Adipocyte (in vitro differentiated cells): ENCODE measurements at places on chromosomes 3 and 15.
A peak's percentile ranks its signal among the peaks of the same experiment; 100 is the strongest.

- no peak for DNase-seq
Observed at GRCh38 chr3:43063114-43063513, 42.8 kb downstream of the POMGNT2 start.

- DNase-seq: no peak
Observed at GRCh38 chr3:195035345-195036202, 235.4 kb downstream of the XXYLT1 start.

GRCh38 chr15:86333819-86334218, 254.1 kb downstream of the AGBL1 start:
- no peak for DNase-seq

- peak; percentile 79 for DNase-seq
Observed at GRCh38 chr3:194691481-194692283, 6.0 kb downstream of the FAM43A start.

- DNase-seq: no peak
Observed at GRCh38 chr3:149618151-149619123, 39.4 kb downstream of the WWTR1 start.

GRCh38 chr3:138890555-138891187, 55.9 kb upstream of the PIK3CB start:
- DNase-seq: no peak

DNA sequence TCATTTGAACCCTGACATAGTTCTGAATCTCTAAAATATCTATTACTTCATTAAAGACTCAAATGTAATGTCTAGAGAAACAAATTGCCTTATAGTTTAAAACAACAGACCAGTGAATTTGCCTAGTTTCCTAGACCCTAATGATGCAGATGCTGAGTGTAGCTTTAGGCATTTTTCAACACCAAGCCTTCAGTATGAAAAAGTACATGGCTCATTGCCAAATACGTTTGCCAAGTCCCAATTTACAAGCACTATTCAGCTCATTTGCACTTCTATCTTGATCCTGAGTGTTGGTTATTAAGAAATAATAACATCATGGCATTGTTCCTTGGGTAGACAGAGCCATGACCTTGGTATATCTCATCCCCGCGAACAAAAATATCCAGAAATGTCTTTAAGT, 46.8 kb downstream of the EOMES start:
- DNase-seq: peak; percentile 44

- DNase-seq: peak; percentile 28
Observed at GRCh38 chr3:195556390-195556789, 13.3 kb upstream of the PPP1R2 start.

DNA sequence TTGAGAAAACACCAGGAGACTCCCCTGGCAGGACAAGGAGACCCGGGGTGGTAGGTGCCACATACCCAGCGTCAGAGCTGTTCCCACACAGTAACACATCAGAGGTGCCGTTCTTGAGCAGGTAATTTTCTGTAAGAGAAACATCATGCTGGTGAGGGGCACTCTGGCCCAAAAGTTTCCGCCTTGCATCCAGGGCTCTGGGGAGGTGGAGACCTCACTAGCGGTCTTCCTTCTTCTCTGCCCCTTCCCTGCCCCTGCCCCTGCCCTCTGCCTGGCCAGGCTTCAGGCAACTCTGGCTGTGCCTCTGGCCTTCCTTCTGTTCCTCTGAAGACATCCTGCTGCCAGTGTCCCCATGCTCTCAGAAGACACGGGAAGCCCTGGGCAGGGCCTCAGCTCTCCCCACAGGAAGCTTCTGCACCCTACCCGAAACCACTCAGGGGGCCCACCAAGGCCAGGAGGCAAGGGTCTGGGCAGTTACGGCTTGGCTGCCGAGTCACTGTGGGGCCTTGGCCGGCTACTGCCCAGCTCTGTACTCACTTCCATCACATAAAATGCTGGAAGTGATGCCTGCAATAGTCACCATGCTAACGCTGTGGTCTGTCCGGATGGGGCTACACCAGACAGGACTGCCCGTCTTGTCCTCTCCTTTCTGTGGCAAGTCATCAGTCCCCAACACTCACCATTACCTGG, 41.3 kb downstream of the SCN5A start:
- no peak for DNase-seq

- DNase-seq: no peak
Observed at GRCh38 chr15:38612159-38612863, 47.7 kb upstream of the RASGRP1 start.

GRCh38 chr3:114221165-114221880, 16.1 kb downstream of the ZNF80 start:
- no peak for DNase-seq

DNA sequence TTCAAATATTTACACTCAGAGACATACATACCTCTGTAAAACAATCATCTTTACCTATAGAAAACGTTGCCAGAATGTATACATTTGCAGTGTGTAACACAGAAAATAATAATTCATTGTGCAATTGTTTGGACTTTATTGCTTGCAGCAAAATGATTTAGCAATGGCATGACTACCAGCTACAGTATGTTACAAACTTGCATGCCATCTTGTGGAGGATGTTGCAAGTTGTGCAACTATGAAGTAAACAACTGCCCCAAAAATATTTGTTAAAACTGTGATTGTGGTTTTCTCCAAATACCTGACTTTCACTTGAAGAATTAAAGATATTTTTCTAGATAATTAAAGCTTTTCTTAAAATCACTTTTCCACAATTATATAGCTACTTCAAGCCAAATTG, 27.1 kb upstream of the C3orf49 start:
- DNase-seq: peak; percentile 94

GRCh38 chr3:23835087-23835486, 29.3 kb downstream of the UBE2E1 start:
- no peak for DNase-seq

- DNase-seq: no peak
Observed at GRCh38 chr3:28089527-28089897, 151.9 kb upstream of the CMC1 start.

DNA sequence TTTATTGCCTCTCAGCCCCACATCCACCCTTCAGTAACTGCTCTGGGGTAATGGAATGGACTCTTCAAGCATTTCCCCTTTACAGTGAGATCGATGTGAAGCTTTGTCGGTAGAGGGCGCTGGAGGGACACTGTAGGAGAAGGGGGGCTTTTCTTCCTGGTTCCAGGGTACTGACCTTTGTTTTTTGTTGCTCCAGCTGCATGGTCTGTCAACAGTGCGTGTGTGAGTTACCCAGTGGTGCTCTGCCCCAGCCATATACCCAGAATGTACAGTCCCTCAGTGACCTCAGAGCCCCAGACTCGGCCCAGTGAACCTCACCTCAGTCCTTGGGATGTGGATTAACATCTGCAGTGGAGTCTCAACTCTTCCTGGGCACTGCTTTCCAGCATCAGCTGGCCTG, 180.3 kb upstream of the TSC22D2 start:
- DNase-seq: peak; percentile 84

GRCh38 chr3:22236490-22237270, 485.7 kb upstream of the ZNF385D start:
- no peak for DNase-seq

GRCh38 chr3:100910986-100911385, 82.2 kb downstream of the ABI3BP start:
- no peak for DNase-seq

- no peak for DNase-seq
Observed at GRCh38 chr3:185933374-185934173, 4.2 kb downstream of the TRA2B start.

DNA sequence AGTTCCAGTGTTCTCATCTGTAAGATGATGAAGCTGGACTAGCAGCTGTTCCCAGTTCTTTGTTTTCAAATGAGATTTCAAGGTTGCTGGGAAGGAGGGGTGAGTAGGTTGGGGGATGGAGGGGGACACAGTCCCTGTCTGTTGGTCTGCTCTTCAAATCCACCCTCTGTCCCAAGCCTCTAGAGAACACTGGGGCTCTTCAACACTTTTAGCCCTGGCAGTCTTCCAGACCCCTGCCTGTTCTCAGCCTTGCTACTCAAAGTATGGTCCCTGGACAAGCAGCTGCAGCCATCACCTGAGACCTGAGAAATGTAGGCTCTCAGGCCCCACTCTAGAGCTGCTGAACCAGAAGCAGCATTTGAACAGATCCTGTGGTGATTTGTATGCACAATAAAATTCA, 41.3 kb downstream of the NEK11 start:
- no peak for DNase-seq

DNA sequence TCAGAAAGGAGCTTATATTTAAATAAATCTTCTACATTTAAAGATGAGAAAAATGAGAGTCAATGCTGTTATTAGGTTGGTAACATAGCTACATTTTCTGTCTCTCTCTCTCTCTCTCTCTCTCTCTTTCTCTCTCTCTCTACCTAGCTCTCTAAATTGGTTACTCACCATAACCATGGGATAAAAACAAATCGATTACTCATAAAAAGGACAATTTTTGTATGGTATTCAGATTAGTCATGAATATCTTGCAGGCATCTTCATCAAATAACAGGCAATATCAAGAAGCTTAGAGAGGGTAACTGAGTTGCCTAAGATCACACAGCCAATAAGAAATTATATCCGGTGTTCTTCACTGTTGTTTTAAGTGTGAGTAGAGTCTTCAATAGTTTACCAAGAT, 81.8 kb upstream of the ALCAM start:
- no peak for DNase-seq

DNA sequence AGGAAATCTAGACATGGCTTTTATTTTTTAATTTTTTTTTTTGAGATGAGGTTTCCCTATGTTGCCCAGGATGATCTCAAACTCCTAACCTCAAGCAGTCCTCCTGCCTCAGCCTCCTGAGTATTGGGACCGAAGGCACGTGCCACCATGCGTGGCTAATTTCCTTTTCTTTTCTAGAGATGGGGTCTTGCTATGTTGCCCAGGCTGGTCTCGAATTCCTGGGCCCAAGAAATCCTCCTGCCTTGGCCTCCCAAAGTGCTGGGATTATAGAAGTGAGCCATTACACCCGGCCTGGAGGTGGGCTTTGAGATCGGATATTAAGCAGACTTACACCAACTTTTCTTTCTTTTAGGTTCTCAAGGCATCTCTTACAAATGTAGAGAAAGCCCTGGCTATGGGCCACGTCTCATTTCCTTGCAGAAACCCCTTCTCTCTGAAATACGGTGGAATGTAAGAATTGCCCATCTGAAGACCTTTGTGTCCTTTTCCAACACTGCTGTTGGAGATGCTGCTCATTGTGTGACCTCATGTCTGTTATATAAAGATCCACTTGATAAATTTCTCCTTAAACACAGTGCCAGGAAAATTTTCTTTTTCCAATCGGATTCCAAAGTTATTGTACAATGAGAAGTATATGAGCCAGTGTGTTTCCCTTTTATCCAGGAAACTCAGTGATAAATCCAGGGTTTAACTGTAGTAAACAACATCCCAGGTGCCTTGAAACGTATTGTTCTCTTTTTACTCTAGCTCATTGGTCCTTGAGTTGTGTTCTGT, 36.8 kb upstream of the CFAP161 start:
- no peak for DNase-seq

GRCh38 chr15:31034152-31034551, 42.7 kb upstream of the MTMR10 start:
- DNase-seq: peak; percentile 46

DNA sequence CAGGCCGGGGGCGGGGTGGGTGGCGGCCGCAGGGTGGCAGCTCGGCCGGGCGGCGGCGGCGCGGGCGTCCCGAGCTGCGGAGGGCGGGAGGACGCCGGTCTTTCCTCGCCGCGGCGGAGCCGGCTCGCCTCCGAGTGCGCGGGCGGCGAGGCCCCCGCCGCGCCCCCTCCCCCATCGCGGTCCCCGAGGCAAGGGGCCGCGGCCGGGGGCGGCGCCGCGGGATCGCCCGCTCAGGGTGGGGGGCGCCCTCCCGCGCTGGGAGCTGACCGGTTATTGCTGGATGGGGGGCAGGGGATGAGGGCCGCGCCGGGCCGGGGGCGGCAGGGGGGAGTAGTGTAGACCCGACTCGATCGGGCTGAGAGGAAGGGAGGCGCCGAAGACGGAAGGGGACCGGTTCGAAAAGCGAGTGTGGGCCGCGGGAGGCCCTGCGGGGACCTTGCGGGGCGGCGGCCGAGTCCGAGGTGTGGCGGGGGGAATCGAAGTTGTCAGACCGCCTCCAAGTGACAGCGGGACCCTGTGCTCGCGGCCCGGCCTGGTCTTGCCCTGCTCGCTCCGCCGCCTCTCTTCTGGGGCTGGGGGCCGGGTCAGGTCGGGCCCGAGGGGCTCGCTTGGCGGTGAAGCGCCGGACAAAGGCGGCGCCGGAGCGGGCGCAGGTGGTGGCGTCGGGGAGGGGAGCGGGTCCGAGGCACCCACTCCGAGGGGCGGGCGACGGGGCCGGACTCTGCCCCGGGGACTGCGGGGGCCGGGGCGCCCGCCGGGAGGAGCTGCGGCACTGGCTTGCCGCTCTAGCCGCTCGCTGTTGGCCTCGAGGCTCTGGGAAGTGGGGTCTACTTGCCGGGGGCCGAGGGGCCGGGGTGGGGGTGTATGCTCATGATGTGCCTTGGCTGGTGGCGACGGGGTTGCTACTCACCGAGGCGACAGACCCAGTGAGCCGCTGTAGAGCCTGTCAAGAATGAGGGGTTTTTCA, 1.1 kb downstream of the BAHD1 start:
- DNase-seq: peak; percentile 52

- DNase-seq: no peak
Observed at GRCh38 chr15:49501586-49501985, 78.5 kb downstream of the FGF7 start.

- no peak for DNase-seq
Observed at GRCh38 chr3:24734019-24734418, 239.4 kb upstream of the THRB start.

DNA sequence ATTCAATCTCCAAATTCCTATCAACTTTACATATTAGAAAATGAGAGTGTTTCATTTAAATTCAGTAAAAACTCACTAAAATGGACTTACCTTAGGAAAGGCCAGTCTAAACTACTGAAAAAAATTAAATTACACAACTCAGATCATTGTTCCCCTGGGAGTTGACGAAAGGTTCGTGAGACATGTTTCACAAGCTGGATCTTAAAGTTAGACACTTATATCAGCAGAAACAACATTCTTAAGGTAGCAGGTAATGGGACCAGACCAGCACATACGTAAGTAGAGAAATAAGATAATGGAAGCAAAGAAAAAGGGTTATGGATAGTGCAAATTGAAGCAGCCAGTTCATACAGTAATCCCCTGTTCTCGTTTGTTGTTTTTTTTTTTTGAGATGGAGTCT, 8.9 kb downstream of the RFX7 start:
- DNase-seq: no peak

- no peak for DNase-seq
Observed at GRCh38 chr15:67783303-67783702, 42.0 kb upstream of the SKOR1 start.

- no peak for DNase-seq
Observed at GRCh38 chr3:18245721-18246120, 179.4 kb downstream of the SATB1 start.

DNA sequence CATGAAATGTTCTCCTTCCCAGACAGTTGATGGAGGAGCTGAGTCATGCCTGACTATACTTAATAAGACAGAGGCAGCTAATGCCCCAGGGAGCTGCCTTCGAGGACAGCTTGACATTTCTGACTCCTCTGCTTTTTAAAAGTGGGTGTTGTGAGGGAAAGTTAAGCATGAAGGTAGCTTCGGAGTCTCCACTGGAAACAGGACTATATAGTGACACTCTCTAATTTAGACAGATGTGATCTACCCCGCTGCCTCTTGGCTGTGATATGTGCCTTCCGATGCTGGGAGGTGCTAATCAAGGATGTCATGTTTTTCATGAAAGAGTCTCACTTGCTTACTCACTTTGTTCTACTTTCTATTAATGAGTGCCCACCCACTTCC, 72.7 kb downstream of the IL1RAP start:
- DNase-seq: peak; percentile 52
